Fibroblast of skin of scalp (primary cell): ENCODE measurements at places on chromosomes 2 and 18.

- peak; percentile 14 for DNase-seq
These were observed 31.6 kb downstream of the MARCO start for GRCh38 chr2:118973542-118973951.

GRCh38 chr18:34153711-34154110, 71.0 kb downstream of the NOL4 start:
- peak; percentile 22 for DNase-seq

DNA sequence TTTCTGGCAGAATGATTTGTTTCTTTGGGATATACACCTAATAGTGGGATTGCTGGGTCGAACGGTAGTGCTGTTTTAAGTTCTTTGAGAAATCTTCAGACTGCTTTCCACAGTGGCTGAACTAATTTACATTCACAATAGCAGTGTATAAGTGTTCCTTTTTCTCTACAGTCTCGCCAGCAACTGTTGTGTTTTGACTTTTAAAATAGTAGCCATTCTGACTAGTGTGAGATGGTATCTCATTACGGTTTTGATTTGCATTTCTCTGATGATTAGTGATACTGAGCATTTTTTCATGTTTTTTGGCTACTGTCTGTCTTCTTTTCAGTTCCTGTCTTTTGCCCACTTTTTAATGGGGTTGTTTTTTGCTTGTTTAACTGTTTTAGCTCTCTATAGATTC, 306.2 kb downstream of the KIAA1328 start:
- no peak for DNase-seq

- no peak for DNase-seq
These were observed 58.4 kb downstream of the ARL4C start for GRCh38 chr2:234438305-234438977.

DNA sequence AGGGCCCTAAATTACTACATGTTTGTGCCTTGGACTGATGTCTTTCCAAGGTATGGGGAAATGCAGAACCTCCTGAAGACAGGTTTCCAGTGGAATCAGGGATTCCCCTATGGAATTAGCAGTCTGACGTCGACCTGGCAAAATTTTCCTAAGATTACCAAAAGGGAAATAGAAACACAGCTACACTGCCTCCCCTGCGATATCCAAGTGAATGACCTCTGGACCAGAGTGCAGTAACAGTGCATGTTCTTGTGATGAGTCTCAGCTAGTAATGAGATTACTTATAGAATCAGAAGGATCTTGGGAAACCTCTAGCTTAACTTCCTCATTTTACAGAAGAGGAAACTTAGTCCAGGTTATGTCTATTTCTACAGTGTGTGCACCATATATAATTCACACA, 21.3 kb upstream of the CHST9 start:
- no peak for DNase-seq

DNA sequence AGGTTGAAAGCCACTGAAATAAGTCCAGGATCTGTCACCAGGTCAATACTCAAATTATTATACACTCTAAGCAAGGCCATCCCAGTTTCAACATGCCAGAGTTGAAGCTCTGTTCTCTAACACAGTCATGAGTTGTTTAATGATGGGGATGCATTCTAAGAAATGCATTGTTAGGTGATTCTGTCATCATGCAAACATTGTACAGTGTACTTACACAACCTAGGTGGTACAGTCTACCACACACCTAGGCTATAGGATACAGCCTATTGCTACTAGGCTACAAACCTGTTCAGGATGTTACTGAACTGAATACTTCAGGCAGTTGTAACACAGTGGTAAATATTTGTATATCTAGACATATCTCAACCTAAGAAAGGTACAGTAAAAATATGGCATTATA, 162.2 kb downstream of the BAZ2B start:
- no peak for DNase-seq

DNA sequence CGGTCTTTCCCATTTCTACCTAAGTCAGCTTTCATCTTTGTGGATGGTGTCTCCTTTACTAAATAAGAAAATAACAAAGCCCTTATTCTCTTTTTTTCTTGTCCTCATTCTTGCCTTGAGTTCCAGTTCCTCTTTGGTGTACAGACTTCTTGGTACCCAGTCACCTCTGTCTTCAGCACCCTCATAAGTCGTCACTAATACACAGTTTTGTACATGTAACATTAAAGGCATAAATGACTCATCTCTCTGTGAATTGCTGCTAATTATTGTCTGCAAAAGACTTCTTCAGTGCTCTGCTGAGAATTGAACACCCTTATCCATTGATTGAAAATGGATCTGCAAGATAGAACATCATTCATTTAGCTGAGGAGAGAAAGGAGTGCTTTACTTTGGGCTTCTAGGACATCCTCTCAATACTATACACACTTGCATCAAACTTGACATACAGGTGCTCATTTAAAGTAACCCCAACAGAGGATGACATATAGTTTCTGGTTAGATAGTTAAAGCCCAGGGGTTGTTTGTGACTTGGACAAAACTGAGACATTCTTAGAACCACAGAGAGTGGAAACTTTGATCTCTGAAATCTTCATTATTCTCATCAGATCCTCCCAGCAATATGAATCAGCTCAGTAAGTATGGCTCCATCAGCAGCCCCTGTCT, 97.0 kb downstream of the XRCC5 start:
- no peak for DNase-seq

- DNase-seq, result no peak
These were observed 750.5 kb downstream of the CPS1 start for GRCh38 chr2:211306929-211307328.

- no peak for DNase-seq
These were observed 110.6 kb upstream of the IL1R2 start for GRCh38 chr2:101881131-101881530.

GRCh38 chr2:128322715-128323554, 4.3 kb upstream of the HS6ST1 start:
- DNase-seq, result no peak

DNA sequence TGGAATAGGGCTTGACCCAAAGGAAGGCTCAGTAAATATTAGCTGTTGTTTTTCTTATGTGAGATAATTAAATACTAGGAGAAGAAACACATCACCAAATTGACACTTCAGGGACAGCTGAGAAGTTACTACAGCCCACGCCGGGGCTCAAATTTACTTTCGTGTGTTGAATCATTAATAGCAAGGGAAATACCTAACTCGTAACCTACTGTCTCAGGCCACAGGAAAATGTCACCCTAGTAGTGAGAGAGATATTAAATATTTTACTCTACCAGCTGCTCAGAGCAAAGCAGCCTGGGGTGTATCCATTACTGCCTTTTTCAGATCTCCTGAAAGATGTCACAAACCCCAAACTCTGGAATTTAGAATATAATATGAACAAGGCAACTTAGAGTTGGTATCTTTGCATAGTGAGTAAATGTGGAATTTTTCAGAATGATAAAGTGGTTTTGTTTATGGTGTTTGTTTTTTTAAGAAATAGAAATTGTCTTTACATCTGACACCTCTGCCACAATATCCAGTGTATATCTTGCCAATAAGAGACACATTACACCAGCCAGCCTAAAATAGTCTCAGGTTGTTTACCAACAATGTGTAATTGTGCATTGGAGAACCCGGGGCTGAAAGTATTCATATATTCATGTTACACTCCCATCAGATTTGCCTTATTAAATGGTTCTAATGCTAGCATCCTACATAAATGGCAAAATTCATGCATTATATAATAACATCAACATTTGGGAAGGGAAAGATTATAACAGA, 48.4 kb downstream of the ATP8B1 start:
- DNase-seq, result no peak

- DNase-seq, result no peak
These were observed 395.4 kb upstream of the ATP5MC3 start for GRCh38 chr2:175576875-175577274.

- peak; percentile 28 for DNase-seq
These were observed 81.8 kb downstream of the RAPGEF4 start for GRCh38 chr2:172817411-172817810.

GRCh38 chr2:74001121-74001520, 16.4 kb downstream of the TET3 start:
- DNase-seq, result no peak

DNA sequence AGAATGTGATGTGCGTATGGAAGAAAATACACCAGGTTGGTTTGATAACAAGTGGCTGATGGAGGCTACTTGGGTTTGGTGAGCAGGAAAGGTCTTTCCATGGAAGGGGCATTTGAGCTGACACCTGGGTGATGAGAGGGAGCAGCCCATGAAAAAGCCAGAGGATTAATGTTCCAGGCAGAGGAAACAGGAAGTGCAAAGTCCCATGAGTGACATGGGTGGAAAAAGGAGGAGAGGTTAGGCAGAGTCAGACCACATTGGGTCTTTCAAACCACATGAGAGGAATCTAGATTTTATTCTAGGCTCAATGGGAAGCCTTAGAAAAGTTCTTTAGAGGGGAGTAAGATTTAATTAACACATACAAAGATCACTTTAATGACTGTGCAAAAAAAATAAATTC, 195.7 kb downstream of the LRATD1 start:
- no peak for DNase-seq

GRCh38 chr2:173652767-173653431, 298.2 kb downstream of the CDCA7 start:
- DNase-seq, result peak; percentile 95

DNA sequence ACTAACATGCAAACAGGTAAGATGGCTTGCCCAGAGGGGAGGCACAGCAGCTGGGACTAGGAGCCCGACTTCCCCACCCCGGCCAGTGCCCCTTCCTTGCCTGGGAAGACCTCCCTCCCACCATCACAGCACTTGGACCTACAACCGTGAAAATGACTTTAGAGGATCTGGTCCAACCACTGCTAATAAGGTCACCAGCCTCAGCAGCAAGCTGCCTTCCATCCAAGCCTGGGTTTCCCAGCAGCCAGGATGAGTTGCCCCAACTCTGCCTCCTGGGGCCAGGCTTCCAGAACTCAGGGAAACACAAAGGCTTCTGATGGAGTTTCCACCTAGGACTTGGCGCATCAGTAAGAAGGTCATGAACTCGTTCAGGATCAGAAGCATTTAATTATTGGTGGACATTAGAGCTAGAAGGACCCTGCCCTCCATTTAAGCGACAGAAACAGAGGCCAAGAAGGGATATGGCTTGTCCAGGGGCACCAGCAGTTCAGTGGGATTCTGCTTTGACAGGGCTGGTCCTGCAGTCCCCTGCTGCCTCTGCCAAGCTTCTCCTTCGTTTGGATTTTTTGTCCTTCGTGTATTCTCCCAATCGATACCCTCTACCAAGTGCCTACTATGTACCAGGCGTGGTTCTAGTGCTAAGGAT, 403.0 kb upstream of the ID2 start:
- no peak for DNase-seq

- DNase-seq, result peak; percentile 38
These were observed 93.5 kb downstream of the UBE2E3 start for GRCh38 chr2:181073896-181074295.

DNA sequence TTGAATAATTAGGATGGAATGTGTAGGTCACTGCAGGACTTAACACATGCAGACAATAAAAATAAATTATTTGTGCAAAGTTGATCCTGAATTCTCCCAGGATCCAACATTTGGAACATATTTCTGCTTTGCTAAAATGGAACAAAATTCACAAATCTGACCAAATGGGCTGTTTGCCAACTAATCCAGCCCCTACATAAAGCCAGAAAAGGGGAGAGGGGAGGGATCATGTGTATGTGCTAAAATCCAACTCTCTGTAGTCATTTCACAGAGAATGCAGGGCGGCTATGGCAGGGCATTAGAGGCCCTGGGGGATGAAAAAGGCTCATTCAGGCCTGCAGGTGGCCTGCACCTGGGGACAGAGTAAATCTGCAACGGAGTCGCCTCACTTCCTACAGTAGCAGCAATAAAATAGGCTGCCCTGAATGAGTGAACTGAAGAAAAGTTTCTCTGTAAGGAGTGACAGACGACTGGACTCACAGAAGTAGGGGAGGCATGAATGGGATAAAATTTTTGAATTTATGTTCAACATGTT, 4.0 kb upstream of the ZFP36L2 start:
- no peak for DNase-seq

GRCh38 chr2:120453635-120453998, 107.7 kb downstream of the INHBB start:
- peak; percentile 29 for DNase-seq
